NCI-H1436 treated with DMSO at 0.1 percent for 48 hours (cell line): ENCODE measurements at places on chromosomes 4 and X.

DNA sequence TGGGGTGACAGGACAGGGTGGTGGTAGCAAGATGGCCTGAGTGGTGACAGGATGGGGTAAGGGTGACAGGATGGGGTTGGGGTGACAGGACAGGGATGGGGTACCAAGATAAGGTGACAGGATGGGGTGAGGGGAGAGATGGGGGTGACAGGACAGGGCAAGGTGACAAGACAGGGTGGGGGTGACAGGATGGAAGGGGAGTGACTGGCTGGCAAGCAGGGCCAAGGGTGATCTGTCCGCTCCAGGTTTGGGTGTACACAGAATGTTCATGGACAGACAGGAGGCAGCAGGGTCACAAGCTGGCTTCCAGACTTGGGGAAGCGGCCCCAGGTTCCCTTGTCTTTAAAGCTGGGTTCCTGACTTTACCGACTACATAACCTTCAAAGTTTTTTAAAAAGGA, 23.3 kb downstream of the RNF212 start:
- no peak for DNase-seq

- DNase-seq = no peak
These were observed 21.3 kb upstream of the FTHL17 start for GRCh38 chrX:31092970-31093638.

GRCh38 chr4:70326052-70326451, 8.7 kb upstream of the CABS1 start:
- DNase-seq = no peak

DNA sequence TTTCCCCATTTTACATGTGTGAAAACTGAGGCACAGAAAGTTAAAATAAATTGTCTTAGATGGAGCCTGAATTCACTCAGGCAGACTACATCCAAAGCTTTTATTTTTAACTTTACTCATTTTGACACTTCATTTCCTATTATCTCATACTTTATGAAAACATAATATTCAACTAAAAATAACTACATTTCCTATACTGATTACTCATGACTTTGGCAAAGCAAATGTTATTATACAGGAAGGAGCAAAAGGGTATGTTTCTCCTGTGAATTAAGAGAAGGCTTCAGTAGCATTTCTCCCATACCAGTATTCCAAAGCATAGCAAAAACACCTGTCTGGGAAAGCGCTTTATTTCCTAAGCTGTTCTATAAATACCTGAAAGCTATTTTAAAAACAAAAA, 178.6 kb downstream of the ADAMTS3 start:
- no peak for DNase-seq

DNA sequence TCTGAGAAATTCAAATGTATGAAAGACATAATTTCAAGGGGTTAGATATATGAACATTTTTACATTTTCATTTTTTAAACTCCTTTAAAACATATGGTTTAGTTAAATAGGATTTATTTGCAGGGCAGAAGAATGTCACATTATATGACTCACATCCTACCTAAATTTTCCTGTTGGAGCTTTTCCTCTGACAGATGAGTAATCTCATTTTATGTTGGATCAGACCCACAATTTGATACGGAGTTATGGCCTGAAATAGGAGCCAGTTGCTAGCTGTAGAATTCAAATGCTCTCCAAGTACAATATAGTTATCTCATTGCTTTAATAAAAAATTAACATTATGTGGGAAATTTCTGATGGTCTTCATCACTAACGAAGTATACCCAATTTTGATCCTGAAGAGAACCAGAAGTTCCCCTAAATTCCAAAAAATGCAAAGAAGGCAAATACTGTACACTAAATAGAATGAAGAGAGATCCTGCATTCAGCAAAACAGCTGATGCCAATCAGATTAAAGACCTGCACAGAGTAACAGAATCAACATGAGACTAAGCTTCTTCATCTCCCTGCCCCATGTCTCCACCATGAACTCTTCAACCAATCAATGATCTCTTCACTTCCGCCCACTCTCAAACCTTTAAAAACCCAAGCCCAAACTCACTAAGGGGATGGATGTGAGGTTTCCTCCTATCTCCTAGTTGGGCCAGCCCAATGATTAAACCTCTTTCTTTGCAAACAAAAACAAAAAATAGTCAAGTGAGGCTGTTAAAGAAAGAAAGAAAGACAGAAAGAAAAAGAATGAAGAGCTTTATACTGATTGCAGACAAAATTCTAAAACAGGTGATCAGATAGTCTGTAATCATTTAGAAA, 10.9 kb upstream of the EXOSC9 start:
- DNase-seq = no peak

- no peak for DNase-seq
These were observed at the start of gene NDP for GRCh38 chrX:43973249-43974099. Gene NDP (minus strand): TSS chrX:43973390. CDS start chrX:43958645, 14,745 bp downstream.
